ENCODE measurements at places on chromosomes 7 and 10.

DNA sequence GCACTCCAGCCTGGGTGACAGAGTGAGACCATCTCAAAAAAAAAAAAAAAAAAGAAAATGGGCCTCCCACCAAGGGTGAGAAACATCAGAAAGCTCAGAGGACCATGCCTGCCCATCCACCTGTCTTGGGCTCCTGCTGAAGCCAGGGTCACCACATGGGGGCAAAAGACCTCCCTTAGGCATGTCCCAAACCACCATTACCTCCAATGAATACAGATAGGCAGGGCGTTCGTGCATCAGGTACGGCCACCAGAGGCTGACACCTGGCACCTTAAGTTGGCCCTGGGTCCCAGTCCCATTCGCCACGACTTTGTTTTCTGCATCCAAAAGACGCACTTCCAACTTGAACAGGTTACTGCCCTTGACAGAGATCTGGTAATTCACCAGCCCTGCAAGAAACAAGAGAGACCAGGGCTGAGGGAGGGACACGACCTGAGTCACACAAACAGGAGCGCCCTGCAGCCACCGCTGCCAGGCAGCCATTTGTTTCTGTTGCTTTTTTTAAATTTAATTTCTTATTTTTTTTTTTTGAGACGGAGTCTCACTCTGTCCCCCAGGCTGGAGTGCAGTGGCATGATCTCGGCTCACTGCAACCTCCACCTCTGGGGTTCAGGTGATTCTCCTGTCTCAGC lies 6.1 kb downstream of the GUSB start:
- peaks cover 7% of the 10 kb centered on the region for H3K4me1 ChIP-seq
- peaks cover 5% of the 10 kb centered on the region for H3K36me3 ChIP-seq
- no peaks in the 10 kb centered on the region for H3K27me3 ChIP-seq
- H3K27ac ChIP-seq: no peak overlapping the region

- no peak for DNase-seq
- no peak overlapping the region for H3K27ac ChIP-seq
- H3K36me3 ChIP-seq: no peaks in the 10 kb centered on the region
These were observed 926.4 kb downstream of the LRMDA start for GRCh38 chr10:76357726-76358415.

GRCh38 chr7:40944981-40945585 lies 757.8 kb downstream of the INHBA start:
- peaks cover 10% of the 10 kb centered on the region for H3K4me1 ChIP-seq
- no peaks in the 10 kb centered on the region for H3K36me3 ChIP-seq
- DNase-seq: no peak
- H3K27ac ChIP-seq: no peak overlapping the region

DNA sequence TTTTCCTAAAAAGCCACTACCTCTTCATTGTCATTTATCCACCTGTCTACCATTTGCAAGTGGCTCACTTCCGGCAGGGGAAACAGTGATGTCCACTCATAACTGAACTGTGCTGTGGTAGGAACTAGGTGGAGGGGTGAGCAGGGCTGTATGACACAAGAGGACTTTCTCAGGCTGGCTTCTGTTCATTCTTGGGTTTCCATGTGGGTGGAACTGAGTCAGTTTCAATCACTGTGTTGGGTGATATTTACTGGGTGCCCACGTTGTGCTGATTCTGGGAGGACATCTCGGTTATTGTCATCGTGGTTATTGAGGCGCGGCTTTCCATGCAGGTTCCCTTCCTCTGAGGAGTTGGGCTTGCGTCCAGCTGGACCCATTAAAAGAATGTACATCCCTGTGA lies 38.8 kb downstream of the RAMP3 start:
- H3K27me3 ChIP-seq: peaks cover 6% of the 10 kb centered on the region
- H3K36me3 ChIP-seq: no peaks in the 10 kb centered on the region
- H3K4me1 ChIP-seq: no peaks in the 10 kb centered on the region

- no peak overlapping the region for H3K27ac ChIP-seq
- H3K4me1 ChIP-seq: no peaks in the 10 kb centered on the region
- H3K27me3 ChIP-seq: no peaks in the 10 kb centered on the region
- no peaks in the 10 kb centered on the region for H3K36me3 ChIP-seq
- DNase-seq: no peak
These were observed 11.6 kb downstream of the DYDC1 start for GRCh38 chr10:80344912-80345311.

DNA sequence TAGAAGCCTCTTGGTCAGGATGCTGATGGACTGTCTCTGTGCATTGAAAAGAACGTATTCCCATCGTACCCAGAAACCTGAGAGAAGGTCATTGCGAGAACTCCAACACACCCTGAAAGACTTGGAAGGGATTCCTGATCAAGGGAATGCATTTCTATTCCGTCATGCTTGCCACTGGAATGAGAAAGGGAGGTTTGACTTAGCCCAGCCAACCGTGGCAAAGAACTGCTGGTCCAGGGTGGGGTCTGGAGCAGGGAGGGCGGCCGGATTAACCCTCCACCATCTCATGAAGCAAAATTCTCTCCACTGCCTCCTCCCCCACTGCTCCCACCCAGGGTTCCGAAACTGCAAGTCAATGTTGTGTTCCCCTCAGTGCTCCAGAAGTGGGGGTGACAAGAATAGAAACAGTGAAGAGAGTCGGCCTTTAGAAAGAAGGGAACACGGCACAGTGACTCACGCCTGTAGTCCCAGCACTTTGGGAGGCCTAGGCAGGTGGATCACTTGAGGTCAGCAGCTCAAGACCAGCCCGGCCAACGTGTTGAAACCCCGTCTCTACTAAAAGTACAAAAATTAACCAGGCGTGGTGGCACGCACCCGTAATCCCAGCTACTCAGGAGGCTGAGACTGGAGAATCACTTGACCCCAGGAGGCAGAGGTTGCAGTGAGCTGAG lies 137.5 kb upstream of the MGMT start:
- peaks cover 3% of the 10 kb centered on the region for H3K4me1 ChIP-seq
- no peak overlapping the region for H3K4me3 ChIP-seq
- no peak for DNase-seq
- no peak overlapping the region for H3K27ac ChIP-seq
- H3K27me3 ChIP-seq: no peaks in the 10 kb centered on the region

- no peak overlapping the region for H3K27ac ChIP-seq
- peaks cover 10% of the 10 kb centered on the region for H3K27me3 ChIP-seq
- H3K4me3 ChIP-seq: no peak overlapping the region
- no peaks in the 10 kb centered on the region for H3K4me1 ChIP-seq
- H3K36me3 ChIP-seq: no peaks in the 10 kb centered on the region
- no peak for DNase-seq
These were observed 15.1 kb downstream of the GPR26 start for GRCh38 chr10:123681285-123681684.

DNA sequence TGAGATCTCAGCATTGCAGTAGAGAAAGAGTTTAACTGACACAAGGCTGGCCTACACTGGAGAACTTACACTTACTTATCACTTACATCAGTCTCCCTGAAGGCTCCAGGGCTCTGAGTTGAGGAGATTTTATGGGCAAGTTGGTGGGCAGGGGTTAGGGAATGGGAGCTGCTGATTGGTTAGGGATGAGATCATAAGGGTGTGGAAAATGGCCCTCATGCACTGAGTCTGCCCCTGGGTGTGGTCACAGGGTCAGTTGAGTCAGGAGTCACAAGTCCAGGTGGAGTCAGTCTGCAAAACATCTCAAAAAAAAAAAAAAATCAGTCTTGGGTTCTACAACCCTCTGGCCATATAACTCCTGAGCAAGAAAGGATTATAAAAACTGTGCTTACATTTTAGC lies 60.5 kb downstream of the PPP1R17 start:
- H3K27ac ChIP-seq: no peak overlapping the region
- H3K36me3 ChIP-seq: no peaks in the 10 kb centered on the region
- H3K4me1 ChIP-seq: peaks cover 2% of the 10 kb centered on the region
- H3K4me3 ChIP-seq: no peak overlapping the region

DNA sequence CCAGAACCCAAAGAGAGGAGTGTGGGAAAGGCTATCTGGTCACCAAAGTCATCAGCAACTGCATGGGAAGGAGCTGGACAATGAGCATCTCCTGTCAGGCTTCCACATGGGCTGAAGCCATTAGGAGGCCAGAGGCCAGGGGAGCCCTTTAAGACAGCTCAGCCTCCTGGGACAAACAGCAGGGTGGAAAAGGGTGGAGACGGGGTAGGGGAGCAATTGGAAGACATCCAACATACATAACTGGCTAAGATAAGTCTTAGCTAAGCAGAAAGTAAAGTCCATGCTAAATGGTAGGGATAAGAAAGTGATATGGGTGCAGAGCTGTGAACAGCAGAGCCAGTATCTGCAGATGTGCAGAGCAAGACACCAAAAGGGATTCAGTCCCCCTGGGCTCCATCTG lies 1.5 kb upstream of the OAT start:
- H3K4me3 ChIP-seq: no peak overlapping the region
- no peaks in the 10 kb centered on the region for H3K27me3 ChIP-seq
- DNase-seq: no peak
- no peaks in the 10 kb centered on the region for H3K36me3 ChIP-seq

GRCh38 chr7:604884-605531 lies 85.4 kb upstream of the PDGFA start:
- H3K4me1 ChIP-seq: no peaks in the 10 kb centered on the region
- no peaks in the 10 kb centered on the region for H3K27me3 ChIP-seq
- no peak overlapping the region for H3K4me3 ChIP-seq
- DNase-seq: no peak
- no peak overlapping the region for H3K27ac ChIP-seq

DNA sequence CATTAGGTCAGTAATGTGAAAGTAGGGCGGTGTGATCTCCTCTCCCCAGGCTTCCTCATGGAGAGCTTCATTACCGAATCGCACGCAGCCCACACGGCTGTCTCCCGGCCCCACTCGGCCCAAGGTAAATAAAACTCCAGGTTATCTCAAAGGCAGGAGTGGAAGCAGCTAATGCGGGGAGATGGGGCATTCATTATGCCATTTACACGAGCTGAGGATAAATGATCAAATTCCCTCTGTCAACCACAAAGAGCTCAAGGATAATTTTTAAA lies 93.5 kb downstream of the ADARB2 start:
- no peaks in the 10 kb centered on the region for H3K27me3 ChIP-seq
- no peak overlapping the region for H3K27ac ChIP-seq
- H3K36me3 ChIP-seq: no peaks in the 10 kb centered on the region
- H3K4me3 ChIP-seq: no peak overlapping the region
- no peaks in the 10 kb centered on the region for H3K4me1 ChIP-seq

GRCh38 chr10:4450981-4451908 lies 374.8 kb upstream of the AKR1E2 start:
- H3K4me3 ChIP-seq: no peak overlapping the region
- no peak overlapping the region for H3K27ac ChIP-seq
- DNase-seq: no peak
- H3K36me3 ChIP-seq: no peaks in the 10 kb centered on the region

- H3K27ac ChIP-seq: no peak overlapping the region
- no peak for DNase-seq
- H3K4me1 ChIP-seq: peaks cover 12% of the 10 kb centered on the region
- no peaks in the 10 kb centered on the region for H3K27me3 ChIP-seq
- H3K36me3 ChIP-seq: peaks cover 4% of the 10 kb centered on the region
- H3K4me3 ChIP-seq: no peak overlapping the region
These were observed 10.3 kb downstream of the SEC31B start for GRCh38 chr10:100509241-100509840.

- no peak overlapping the region for H3K27ac ChIP-seq
- H3K4me3 ChIP-seq: no peak overlapping the region
- H3K27me3 ChIP-seq: no peaks in the 10 kb centered on the region
- DNase-seq: no peak
These were observed 108.7 kb upstream of the GLI3 start for GRCh38 chr7:42345478-42346299.

Data from keratinocyte (primary cell).